ENCODE measurements at places on chromosomes 1 and 21. TPM values are rescaled to one million over a fixed set of nuclear protein-coding genes. Genes with fewer than 3 reads are reported as not detected.

- DNase-seq, result no peak
- no peak overlapping the region for H3K4me3 ChIP-seq
- H3K4me1 ChIP-seq, result no peaks in the 10 kb centered on the region
- H3K27me3 ChIP-seq, result no peaks in the 10 kb centered on the region
- H3K27ac ChIP-seq, result no peak overlapping the region
- H3K36me3 ChIP-seq, result peaks cover 5% of the 10 kb centered on the region
These were observed 20.3 kb upstream of the RBBP5 start for GRCh38 chr1:205142102-205142469.

DNA sequence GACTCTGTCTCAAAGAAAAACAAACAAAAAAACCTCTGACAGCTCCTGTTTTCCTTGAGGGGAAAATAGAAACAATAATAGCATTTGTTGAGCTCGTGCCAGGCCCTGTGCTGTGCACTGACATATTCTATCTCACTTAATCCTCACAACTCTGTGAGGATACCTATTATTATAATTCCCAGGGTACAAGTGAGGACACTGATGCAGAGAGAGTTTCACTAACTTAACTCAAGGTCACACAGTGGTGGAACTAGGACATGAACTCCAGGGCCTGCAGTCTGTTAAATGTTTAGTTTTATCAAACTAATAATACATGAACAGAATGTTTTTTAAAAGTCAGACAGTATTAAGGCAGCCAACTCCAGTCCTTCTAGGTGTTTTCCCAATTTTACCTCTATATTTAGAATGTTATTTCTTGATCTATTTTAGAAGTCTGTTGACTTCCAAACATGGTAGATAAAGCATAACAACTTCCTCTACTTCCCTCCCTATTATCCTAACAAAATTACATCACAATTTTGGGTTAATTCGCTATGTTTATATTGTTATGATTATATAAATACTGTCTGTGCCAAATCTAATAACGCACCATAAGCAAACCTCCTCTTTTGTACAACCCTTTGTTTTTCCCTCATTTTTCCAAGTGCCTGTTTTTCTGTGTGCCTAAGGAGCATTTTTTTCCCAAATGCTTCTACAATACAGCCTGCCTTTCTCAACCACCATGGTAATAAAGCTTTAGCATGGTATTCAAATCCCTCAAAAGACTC is 4.9 kb downstream of the FNDC5 start:
- H3K27ac ChIP-seq, result no peak overlapping the region
- DNase-seq, result no peak
- no peaks in the 10 kb centered on the region for H3K4me1 ChIP-seq

DNA sequence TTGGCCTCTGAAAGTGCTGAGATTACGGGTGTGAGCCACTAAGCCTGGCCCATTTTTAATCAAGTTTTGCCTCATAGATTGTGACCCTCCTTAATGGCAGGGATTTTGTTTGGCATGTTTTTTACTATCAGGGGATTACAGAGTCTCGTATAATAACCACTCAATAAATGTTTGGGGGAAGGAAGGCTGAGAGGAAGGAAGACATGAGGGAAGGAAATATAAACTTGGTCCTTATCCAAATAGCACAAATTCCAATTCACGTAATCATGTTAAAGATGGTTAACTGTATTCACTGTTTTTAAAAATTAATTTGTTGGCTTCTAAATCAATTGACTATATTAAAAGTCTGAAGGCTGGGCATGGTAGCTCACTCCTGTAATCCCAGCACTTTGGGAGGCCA is 30.9 kb upstream of the SERTAD4 start:
- no peaks in the 10 kb centered on the region for H3K36me3 ChIP-seq
- H3K27me3 ChIP-seq, result no peaks in the 10 kb centered on the region
- no peaks in the 10 kb centered on the region for H3K4me1 ChIP-seq
- no peak for DNase-seq
- H3K4me3 ChIP-seq, result no peak overlapping the region
- H3K27ac ChIP-seq, result no peak overlapping the region

- no peak for DNase-seq
- no peaks in the 10 kb centered on the region for H3K4me1 ChIP-seq
- H3K4me3 ChIP-seq, result no peak overlapping the region
- no peaks in the 10 kb centered on the region for H3K36me3 ChIP-seq
- H3K27ac ChIP-seq, result no peak overlapping the region
These were observed 3.4 kb upstream of the PEX10 start for GRCh38 chr1:2415801-2416208.

DNA sequence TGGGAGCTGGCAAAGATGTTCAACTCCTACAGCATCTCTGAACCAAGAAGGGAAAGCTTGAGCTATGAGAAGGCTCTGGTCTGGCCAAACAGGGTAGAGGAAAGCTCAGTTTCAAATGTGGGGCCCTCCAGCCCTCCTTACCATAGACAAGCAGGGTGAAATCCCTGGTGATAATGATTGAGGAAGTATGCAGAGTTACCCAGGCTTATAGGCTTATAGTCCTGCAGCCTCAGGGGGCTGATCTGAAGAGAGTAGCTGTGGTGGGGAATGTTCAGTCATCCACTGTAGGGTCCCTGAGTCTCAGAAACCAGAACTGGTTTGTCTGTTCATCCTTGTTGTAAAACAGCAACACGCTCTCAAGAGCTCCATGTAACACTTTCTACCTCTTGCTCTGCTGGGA is 19.8 kb upstream of the LY9 start:
- H3K4me3 ChIP-seq, result no peak overlapping the region
- peaks cover 2% of the 10 kb centered on the region for H3K27me3 ChIP-seq
- no peak for DNase-seq
- H3K36me3 ChIP-seq, result no peaks in the 10 kb centered on the region
- H3K4me1 ChIP-seq, result no peaks in the 10 kb centered on the region

DNA sequence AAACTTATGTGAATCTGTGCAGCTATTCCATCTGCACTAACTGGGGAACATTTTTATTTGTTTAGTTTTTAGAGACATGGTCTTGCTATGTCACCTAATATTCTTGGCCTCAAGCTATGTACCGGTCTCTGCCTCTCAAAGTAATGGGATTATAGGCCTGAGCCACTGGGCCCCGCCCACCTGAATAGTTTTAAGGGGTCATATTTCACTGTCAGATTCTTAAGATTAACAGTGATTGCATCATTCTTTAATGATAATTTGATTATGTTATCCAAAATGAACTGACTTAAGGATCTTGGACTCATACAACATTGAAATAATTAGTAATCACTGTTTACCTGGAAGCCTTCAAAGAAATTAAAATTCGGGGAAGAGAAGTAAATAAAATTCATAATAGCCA is 12.6 kb upstream of the KLF18 start:
- no peak overlapping the region for H3K4me3 ChIP-seq
- no peak overlapping the region for H3K27ac ChIP-seq
- no peaks in the 10 kb centered on the region for H3K4me1 ChIP-seq
- no peaks in the 10 kb centered on the region for H3K27me3 ChIP-seq

DNA sequence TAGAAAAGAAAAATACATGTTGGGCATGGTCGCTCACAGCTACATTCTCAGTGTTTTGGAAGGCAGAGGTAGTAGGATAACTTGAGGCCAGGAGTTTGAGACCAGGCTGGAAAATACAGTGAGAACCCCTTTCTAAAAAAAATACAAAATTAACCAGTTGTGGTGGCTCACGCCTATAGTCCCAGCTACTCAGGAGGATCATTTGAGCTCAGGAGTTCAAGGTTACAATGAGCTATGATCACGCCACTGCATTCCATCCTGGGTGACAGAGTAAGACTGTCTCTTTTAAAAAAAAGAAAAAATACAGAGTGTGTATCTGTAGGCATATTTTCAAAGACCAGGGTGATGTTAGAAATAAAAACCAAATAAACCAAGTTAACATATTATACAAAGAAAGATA is 57.8 kb downstream of the HFM1 start:
- H3K27me3 ChIP-seq, result no peaks in the 10 kb centered on the region
- no peaks in the 10 kb centered on the region for H3K36me3 ChIP-seq
- DNase-seq, result no peak
- H3K4me3 ChIP-seq, result no peak overlapping the region
- no peaks in the 10 kb centered on the region for H3K4me1 ChIP-seq

- no peak overlapping the region for H3K27ac ChIP-seq
- peaks cover 7% of the 10 kb centered on the region for H3K4me1 ChIP-seq
- H3K27me3 ChIP-seq, result no peaks in the 10 kb centered on the region
- no peaks in the 10 kb centered on the region for H3K36me3 ChIP-seq
- H3K4me3 ChIP-seq, result peak overlapping the region; percentile 71
- DNase-seq, result no peak
These were observed 174 bp downstream of the SH3BP5L start for GRCh38 chr1:248825573-248825908.

GRCh38 chr1:222547944-222548671 is at the start of gene HHIPL2:
HHIPL2 (minus strand) TSS chr1:222548104; CDS start chr1:222548044, 60 bp downstream.
- H3K27me3 ChIP-seq, result no peaks in the 10 kb centered on the region
- no peak within 1 kb of the TSS for H3K4me3 ChIP-seq
- no peak within 1 kb of the TSS for H3K27ac ChIP-seq
- H3K36me3 ChIP-seq, result no peaks in the 10 kb centered on the region

DNA sequence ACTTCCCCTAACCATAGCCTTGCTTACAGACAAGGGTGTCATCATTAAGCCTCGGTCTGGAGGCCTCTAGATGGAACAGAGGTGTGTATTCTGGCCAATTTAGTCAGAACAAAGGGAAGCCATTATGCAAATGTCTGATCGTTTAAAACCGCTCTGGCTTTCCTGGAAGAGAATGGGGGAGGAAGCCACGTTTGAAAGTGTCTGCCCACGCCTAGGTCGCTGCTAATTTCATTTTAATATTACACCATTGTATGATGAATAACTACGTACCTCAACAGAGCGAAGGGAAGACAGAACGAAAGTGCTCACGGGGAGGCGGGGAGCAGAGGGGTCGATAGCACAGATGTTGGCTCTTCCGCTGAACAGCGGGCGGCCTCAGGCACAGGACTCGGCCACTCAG is 41.1 kb upstream of the CSF3R start:
- DNase-seq, result no peak
- H3K27me3 ChIP-seq, result no peaks in the 10 kb centered on the region
- H3K4me3 ChIP-seq, result no peak overlapping the region
- H3K36me3 ChIP-seq, result no peaks in the 10 kb centered on the region
- no peaks in the 10 kb centered on the region for H3K4me1 ChIP-seq
- H3K27ac ChIP-seq, result no peak overlapping the region

DNA sequence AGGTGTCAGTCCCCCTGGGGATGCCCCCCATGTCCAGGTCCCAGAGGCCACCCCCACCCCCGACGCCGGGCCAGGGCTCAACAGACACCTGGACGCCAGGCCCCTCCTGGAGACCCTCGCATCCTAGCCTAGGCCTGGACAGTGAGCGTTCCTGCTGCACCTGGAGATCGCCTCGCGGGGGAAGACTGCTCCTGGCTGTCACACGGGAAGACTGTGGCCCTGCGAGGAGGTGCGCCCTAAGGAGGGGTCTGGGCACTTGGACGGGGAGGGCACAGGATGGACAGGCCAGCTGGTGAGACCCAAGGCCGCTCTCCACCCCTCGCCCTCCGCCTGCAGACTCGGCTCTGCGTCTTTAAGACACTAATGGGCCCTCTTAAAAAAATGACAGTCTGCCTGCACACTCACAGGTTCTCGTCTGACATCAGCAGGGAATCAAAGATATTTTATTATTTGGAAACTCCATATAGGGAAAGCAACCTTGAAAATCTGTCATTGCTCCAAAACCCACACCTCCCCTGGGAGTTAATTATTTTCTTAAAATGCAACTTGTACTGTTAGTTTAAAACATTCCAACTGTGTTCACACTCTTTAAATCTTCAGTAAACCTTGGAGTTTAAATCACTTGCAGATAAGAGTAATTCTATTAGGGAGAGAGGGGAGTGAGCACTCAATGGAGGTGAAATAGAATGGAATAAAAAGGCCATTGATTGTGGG is 45.6 kb upstream of the ACTRT2 start:
- no peaks in the 10 kb centered on the region for H3K27me3 ChIP-seq
- no peaks in the 10 kb centered on the region for H3K36me3 ChIP-seq
- H3K4me3 ChIP-seq, result no peak overlapping the region
- H3K27ac ChIP-seq, result no peak overlapping the region

DNA sequence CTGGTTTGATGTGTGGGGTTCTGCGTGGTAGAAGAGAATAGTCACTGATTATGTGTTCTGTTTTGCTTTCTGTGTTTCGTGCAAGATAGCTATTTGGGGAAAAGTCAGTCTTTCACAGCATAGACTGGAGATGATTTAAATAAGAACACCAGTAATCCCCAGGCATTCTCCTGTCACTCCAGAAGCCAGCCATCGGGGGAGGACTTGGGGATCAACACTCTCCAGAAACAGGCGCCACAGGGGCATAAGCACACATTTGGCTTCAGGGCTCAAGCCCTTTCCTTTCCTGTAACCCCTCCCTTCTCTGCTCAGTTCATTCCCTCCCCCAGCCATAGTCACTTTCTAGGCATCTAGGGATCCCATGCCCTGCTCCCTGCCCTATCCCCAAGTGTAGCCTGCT is 97.3 kb upstream of the BEND5 start:
- H3K4me3 ChIP-seq, result no peak overlapping the region
- H3K27ac ChIP-seq, result no peak overlapping the region
- H3K27me3 ChIP-seq, result no peaks in the 10 kb centered on the region
- no peaks in the 10 kb centered on the region for H3K4me1 ChIP-seq

- no peak overlapping the region for H3K4me3 ChIP-seq
- no peaks in the 10 kb centered on the region for H3K27me3 ChIP-seq
- DNase-seq, result no peak
These were observed 115.3 kb downstream of the HLCS start for GRCh38 chr21:36851121-36851520.

- peaks cover 5% of the 10 kb centered on the region for H3K4me1 ChIP-seq
- no peaks in the 10 kb centered on the region for H3K27me3 ChIP-seq
- no peak overlapping the region for H3K4me3 ChIP-seq
- no peaks in the 10 kb centered on the region for H3K36me3 ChIP-seq
- no peak for DNase-seq
These were observed 294.2 kb downstream of the GPATCH2 start for GRCh38 chr1:217336724-217337123.

- H3K4me3 ChIP-seq, result no peak overlapping the region
- no peaks in the 10 kb centered on the region for H3K36me3 ChIP-seq
- no peaks in the 10 kb centered on the region for H3K4me1 ChIP-seq
- H3K27me3 ChIP-seq, result no peaks in the 10 kb centered on the region
These were observed 2.7 kb downstream of the SLC9A1 start for GRCh38 chr1:27152004-27152828.

GRCh38 chr1:179251675-179252074 is 22.2 kb upstream of the ABL2 start:
- no peaks in the 10 kb centered on the region for H3K36me3 ChIP-seq
- H3K27me3 ChIP-seq, result no peaks in the 10 kb centered on the region
- H3K4me1 ChIP-seq, result no peaks in the 10 kb centered on the region
- no peak for DNase-seq
- no peak overlapping the region for H3K27ac ChIP-seq

DNA sequence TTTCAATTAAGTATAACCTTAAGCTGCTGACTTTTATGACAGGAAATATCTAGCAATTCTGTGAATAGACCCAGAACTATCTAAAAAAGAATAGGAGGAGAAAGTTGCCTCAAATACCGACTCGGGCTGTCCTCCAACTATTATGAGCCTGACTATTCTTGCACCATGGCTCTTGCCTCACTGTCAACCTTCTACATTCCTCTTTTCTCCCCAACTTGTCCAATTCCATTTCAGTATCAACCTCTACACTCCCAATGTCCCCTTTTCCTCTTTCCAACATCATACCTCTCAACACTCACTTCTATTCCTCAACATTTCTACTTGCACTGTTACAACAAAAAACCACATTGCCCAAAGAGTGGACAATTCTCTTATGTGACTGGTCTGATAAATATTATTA is 2.3 kb downstream of the ZZZ3 start:
- no peak overlapping the region for H3K4me3 ChIP-seq
- H3K36me3 ChIP-seq, result no peaks in the 10 kb centered on the region
- peaks cover 2% of the 10 kb centered on the region for H3K4me1 ChIP-seq

Gene SPRR5
- polyA plus RNA-seq, result not detected

Gene OR6N1
- not detected for polyA plus RNA-seq

Gene ZC3H11A
- polyA plus RNA-seq, result 31.2 TPM

Gene MEX3A
- 0.13 TPM for polyA plus RNA-seq

Gene ERG
- 59.6 TPM for polyA plus RNA-seq

Data from aorta (tissue), 5 donors.